ENCODE measurements at places on chromosomes 12 and 14.

DNA sequence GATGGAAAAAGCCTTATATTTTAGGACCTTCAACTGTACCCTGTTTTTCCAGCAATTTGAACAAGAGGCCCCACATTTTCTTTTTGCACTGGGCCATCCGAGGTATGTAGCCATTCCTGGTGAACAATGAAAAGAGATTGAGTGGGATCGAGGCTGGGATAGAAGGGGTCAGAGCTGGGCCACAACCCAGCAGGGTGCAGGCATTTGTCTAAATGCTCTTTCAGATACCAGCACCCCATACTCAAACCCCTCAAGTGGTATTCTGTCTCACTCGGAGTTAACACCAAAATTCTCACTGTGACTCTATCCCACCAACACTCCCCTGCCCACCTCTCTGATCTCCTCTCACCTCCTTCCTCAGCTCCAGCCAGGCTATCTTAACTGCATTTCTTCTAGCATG is 26.8 kb downstream of the DUSP6 start:
- DNase-seq: no peak

DNA sequence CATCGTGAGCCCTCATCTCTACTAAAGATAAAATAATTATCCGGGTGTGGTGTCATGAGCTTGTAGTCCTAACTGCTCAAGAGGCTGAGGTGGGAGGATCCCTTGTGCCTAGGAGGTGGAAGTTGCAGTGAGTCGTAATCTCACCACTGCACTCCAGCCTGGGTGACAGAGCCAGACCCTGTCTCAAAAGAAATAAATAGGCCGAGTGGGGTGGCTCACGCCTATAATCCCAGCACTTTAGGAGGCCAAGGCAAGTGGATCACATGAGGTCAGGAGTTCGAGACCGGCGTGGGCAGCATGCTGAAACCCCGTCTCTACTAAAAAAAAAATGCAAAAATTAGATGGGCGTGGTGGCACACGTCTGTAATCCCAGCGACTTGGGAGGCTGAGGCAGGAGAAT is 70.9 kb downstream of the RESF1 start:
- DNase-seq: no peak

DNA sequence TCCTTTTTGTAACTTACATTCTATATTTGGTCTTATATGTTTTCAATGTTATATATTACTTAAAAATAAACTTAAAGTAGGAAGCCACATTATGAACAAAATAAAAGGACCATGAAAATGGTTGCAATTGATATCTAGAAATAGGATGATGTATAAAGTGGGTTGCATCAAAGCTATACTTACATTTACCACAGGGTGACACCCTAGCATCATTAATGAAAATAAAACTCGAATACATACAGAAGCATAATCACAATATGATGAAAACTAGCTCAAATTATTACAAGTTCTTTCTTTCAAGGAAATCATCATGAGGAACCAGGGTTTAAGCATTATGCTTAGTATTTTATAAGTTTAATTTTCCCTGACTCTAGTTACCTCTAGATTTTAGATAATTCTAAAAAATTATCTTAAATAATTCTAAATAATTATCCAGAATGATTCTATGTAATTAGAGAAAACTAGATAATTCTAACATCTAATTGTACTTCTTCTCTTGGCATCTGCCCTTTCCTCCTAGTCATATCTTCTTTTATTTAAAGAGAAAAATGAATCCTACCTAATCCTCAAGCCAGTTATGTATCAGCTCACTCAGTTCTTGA is 31.2 kb downstream of the TAS2R7 start:
- DNase-seq: no peak

- no peak for DNase-seq
These were observed 24.2 kb downstream of the ST8SIA1 start for GRCh38 chr12:22310275-22310674.

GRCh38 chr12:24127919-24128721 is 178.7 kb upstream of the SOX5 start:
- DNase-seq: no peak

DNA sequence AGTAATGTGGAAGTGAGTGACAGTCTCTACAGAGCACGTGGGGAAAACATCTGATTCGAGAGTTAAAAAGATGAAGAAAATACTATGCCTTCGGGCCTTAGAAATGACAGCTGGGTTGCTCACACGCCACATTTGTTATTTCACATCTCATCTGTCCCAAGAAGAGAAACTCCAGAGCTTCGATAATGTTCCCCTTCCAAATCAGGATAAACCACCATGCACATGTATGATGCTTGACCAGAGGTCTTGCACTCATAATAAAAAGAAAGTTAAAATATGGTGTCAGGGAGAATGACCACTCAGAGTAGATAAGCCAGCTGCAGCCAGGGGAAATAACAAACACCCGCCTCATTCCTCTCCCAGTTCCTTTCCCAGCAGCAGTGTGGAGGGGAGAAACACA is 34.6 kb downstream of the NIN start:
- no peak for DNase-seq

DNA sequence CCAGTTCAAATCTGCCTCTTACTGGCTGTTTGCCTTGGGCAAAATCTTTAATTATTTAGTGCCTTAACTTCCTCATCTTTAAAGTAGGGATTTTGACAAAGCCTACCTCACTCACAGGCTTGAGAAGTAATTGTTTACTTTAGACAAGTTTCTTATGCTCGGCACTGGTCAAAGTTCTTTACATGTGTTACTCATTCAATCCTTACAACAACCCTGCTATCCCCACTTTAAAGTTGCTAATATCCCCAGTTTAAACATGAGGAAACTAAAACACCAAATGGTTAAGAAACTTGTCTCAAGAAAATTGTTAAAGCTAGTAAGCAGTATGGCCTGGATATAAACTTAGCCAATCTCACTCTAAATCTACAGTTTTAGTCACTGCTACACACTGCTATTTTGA is 204.0 kb upstream of the AVPR1A start:
- DNase-seq: no peak

DNA sequence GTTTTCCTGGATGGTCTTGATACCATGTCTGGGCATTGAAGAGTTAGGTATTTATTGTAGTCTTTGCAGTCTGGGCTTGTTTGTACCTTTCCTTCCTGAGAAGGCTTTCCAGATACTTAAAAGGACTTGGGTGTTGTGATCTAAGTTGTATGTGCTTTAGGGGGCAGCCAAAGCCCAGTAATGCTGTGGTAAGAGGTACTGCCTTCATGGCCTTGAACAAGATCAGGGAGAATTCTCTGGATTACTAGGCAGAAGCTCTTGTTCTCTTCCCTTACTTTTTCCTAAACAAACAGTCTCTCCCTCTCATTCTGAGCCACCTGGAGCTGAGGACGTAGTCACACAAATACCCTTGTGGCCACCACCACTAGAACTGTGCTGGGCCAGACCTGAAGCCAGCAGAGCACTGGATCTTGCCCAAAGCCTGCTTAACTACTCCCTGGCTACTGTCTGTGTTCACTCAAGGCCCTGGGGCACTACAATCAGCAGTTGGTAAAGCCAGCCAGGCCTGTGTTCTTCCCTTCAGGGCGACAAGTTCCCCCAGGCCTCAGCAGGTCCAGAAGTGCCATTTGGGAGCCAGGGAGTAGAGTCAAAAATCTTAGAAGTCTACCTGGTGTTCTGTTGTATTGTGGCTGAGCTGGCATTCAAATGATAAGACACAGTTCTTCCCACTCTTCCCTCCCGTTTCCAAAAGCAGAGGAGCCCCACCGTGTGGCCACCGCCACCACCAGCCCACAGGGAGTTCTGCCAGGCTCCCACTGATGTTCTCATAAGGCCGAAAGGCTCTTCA is 11.4 kb downstream of the PRORP start:
- DNase-seq: no peak

DNA sequence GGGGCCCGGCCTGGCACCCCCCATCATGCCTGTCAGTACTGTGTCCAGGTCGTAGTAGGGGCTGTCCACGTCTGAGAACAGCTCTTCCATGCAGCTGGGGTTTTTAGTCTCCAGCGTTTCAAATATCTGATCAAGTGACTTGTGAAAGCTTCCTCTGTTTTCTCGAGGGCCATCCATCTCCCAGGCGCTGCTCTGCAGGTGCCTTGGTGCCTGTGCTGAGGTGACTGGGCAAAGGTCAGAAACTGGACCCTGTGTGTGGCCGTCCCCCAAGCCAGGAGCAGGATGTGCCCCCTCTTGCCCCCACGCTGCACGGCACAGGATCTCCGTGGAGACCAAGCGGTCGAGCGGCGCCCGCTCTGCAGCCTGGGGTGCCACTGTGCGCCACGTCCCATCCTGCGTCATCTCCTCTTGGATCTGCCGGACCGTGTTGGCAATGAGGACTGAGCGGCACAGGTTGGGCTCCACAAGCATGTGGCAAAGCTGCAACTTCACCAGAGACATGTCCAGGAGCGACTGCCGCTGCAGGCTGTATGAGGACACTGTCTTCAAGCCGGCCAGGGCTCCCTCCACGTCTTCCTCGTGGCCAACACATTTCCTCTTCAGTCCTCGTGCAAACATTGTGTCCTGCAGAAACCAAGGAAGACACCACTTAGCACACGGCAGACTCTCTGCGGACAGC is 9.4 kb downstream of the CDCA4 start:
- DNase-seq: no peak

DNA sequence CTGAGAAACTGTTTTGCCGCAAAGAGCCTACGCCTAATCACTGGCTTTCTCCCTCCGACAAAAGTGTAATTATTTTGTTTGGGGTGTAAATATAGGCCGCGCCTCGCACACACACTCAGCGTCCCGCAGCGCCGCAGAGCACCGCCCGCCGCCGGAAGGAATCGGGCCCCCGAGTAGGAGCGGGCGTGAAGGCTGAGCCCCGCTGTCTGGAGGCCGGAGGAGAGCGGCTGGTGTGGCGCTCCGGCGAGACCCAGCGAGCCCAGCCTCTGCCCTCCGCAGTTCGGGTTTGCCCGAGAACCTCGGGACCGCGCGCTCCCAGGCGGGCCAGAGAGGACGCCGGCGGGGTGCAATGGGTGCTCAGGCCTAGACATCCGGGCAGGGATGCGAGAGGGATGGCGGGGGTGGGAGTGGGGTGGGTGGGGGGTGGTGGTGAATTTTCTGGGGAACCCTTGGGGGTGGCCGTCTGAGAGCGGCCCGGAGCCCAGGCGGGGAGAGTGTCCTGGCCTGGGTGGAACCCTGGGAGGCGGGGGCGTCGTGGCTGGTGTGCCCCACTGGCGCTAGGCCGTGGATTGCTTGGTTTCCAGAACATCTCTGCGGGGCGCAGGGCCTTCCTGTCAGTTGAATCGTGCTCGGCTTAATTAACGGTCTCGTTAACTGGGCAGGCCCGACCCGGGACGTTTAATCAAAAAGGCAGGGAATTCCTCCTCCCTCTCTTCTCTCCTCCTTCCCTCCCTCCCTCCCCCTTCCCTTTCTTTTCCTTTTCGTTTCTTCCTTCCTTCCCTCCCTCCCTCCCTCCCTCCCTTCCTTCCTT is 4.7 kb upstream of the LHX5 start:
- no peak for DNase-seq

GRCh38 chr12:81758421-81759189 is 545 bp downstream of the PPFIA2 start:
- DNase-seq: no peak

GRCh38 chr12:10557329-10557728 is 51.6 kb downstream of the EIF2S3B start:
- DNase-seq: no peak

DNA sequence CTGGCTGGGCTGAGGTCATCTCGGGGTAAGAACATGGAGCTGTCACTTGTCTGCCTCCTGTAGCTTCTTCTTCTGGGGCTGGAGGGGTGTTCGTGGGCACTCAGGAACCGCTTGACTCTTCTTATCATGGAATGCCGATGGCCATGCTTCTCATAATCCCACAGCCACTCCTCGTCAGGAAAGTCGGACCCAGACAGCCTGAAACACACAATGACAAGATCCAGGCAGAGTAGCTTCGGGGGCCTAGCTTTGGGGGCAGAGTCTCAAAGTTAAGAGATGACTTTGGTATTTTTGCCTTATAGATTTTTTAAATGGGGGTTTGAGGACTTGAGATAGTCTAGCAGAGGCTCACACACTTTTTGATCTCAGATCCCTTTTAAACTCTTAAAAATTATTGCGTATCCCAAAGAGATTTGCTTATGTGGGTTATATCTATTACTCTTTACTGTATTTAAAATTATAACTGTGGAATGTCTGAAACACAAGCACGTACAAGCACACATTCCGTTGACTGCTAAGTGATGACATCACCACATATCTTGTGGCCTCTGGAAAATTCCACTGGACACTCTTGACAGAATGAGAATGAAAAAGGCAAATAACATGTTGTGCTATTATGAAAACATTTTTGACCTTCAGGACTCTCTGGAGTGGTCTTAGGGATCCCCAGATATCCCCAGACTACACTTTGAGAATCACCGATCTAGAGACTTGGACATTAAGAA is 43.3 kb downstream of the BEST3 start:
- peak; percentile 36 for DNase-seq

DNA sequence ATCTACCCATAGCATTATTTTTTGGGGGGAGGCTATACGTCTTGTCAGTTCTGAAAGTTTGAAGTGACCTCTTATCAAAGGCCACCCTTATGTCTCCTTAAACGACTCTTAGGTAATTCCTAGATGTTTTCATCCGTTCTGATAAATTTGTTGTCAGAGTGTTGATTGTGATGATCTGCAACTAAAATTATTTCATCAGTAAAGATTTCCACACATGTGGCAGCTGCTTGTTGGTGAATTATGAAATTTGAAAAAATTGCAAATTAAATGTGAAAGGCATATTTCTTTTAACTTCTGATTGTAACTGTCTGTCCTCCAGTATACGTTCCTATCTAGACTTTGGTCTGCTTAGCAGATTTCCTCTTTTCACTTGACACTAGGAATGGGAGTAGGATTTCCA is 1.4 kb downstream of the ADIPOR2 start:
- no peak for DNase-seq

DNA sequence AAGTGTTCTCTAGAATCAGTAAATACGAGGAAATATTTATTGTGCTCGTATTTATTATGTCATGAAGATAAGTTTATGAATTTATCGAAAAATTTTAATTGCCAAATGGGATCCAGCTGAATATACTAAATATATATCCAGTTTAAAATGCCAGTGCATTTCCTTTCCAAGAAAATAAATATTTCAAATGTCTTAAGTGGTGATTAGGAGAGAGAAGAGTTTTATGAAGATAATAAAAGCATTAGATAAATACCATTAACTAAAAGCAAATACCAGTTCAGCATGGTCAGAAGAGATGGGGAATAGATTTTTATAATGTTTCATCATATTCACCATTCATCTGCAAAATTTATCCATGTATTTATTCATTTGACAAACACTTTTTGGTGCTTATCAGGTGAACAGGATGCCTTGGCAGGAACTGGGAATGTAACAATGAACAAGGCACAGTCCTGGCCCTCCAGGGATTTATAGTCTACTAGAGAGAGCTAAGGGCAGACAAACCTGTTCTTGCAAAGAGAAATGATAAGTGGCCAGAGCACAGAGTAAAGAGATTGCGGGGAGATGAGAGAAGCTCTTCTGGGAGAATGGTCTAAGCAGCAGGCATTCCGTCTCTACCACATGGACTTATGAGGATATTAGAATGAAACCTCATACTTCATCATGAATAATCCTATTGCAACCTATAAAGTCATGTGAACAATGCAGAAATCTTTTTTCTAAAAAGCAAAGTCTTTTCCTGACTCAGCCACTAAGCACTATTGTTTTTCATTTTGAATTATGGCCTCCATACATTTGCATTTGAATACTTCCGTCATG is 143.7 kb upstream of the ABCD2 start:
- no peak for DNase-seq

GRCh38 chr14:34569750-34570149 is 30.2 kb upstream of the EAPP start:
- DNase-seq: no peak

Measured in right atrium auricular region (tissue), 2 donors.